Activated CD4-positive, CD25-positive, alpha-beta regulatory T cell treated with anti-CD3 and anti-CD28 coated beads, Interleukin-2, amount 50 U/mL, for 72 hours (primary cell): ENCODE measurements at places on chromosomes 12 and 14.

DNA sequence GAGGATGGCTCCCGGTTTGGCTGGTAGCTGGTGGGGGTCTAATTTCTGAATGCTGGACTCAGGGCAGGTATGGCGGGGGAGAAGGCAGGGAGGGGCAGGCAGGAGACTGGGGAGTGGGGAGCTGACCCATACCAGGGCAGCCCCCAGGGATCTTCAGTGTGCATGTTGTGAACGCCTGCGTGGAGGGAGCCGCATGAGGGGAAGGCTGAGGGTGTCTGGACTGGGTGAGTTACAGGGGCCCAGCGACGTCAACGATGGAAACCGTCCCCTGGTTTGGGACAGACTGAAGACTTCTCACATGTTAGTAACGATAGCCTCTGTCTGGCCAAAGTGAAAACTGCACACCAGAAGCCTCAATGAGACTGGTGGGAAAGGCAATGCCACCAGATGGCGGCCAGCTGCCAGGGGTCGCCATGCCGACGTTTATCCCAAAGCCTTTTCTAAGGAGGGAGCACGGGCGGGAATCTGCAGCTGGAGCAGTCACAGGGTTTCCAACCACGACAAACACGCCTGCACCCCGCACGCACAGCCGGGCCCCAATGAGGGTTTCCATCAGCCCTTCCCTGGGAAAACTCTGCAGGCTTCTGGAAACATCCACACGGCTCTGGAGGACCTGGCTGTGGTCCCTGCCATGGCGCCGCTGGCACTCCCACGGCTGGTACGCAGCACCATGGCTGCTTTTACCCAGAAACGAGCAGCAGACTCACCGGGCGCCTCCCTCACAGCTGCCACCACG is 14.0 kb downstream of the PGAM5 start:
- no peak for DNase-seq

GRCh38 chr14:54902143-54902520 is 494 bp downstream of the GCH1 start:
- DNase-seq = peak; percentile 77

GRCh38 chr12:65908147-65908546 is 83.9 kb downstream of the HMGA2 start:
- no peak for DNase-seq

- DNase-seq = no peak
Observed at GRCh38 chr14:58296726-58297125, 1.6 kb upstream of the ARID4A start.

- no peak for DNase-seq
Observed at GRCh38 chr12:131159660-131160059, 206.0 kb downstream of the ADGRD1 start.

DNA sequence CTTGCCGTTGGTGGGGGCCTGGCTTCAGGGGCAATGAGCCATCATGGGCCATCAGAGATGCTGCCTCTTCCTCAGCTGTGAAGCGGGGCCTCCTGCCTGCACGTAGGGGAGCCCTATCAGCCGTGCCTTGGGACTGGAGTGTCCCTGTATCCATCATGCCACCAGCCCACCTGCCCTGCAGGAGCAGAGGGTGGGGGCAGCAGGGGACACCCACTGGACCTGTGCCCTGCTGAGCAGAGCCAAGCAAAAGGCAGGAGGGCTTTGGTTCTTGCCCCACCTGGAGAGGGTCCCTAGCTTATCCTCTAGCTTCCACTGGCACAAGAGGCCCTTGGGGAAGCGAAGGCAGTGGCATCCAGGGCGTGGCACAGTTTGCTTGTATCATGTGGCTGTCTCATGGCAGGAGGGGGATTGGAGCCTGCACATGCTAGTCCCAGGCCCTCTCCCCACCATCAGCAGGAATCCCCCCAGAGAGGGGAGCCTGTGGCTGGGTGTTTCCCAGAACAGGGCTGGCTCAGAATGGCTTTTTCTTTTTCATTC is 10.1 kb downstream of the ADSS1 start:
- no peak for DNase-seq

DNA sequence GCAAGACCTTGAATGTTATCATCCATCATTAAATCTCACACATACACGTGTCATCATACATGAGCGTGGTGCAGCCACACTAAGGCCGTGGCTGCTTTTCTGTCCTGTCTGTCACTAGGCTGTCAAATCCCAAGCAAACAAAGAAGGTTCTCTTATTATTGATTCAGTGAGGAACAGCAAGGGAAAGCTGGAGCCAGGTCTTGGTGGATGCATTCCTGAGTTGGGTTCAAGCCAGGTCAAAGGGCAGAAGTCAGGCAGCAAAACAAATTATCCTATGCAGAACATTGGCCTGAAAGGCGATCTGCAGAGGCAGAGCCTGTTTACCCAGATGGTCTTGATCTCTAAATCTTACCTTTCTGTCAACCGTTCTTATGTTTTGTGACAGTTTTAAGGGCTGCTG is 252.3 kb downstream of the NEDD1 start:
- no peak for DNase-seq

DNA sequence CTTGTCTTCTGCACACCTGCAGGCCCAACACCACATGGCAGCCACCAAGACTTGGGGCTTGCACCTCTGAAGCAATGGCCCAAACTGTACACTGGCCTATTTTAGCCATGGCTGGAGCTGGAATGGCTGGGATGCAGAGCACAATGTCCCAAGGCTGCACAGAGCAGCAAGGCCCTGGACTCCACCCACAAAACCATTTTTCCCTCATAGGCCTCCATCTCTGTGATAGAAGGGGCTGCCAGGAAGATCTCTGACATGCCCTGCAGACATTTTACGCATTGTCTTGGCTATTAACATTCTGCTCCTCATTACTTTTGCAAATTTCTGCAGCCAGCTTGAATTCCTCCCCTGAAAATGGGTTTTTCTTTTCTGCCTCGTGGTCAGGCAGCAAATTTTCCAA is 22.1 kb downstream of the ATXN7L3B start:
- DNase-seq = no peak

- no peak for DNase-seq
Observed at GRCh38 chr12:61098031-61098580, 1162.1 kb upstream of the USP15 start.

DNA sequence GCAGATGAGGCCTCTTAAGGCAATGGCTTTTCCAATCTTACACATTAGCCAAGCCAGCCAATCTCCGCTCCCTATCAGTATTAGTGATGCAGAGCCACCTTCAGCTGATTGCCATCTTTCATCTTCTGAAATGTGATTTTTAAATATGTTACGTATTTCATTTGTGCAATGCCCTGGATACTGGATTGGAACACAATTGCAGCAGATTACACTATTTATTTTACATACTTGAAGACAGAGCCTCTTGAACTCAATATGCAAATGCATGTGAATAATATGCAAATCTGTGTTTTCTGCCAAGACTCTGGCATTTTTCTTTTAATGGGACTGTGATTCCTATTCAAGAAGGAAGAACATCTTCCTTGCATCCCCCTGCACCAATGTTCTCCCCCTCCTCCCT is 90.5 kb downstream of the GRIN2B start:
- no peak for DNase-seq

GRCh38 chr14:20690848-20691640 is 2.5 kb downstream of the ANG start:
- no peak for DNase-seq

DNA sequence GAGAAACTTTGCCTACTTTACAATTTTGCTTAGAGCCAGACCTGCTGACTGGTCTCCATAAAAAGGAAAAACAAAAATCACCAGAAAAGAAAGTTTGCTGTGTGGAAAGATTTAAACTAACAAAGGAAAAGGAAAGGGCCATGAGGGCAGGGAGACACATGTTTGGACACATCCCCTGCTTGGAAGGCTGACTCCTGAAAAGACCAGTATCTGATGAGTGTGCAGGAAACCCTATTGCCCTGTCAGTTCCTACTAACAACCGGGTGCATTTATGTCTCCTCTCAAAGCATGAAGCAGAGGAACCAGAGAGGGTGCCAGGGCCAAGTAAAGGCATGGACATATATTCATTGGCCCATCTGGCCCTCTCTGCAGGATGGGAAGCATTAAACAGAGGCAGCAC is 7.0 kb upstream of the STAB2 start:
- DNase-seq = no peak

- no peak for DNase-seq
Observed at GRCh38 chr14:72780751-72781150, 113.2 kb downstream of the DPF3 start.

DNA sequence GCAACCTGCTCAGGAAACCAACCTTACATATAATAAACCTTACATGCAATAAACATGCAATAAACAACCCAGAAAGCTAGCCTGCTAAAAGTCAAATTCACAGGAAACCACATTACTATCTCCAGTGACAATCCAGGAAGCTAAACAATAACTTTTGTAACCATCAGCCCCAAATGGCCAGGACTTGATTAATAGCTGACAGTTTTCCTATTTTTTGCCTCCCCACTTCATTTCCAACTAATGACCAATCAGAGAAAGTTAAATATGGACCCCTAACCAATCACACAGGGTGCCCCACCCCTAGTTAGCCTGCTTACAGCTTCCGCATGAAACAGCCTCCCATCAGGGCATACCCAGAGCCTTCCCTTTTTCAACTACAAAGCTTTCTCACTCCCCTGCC is 152.2 kb upstream of the LMNTD1 start:
- DNase-seq = no peak

DNA sequence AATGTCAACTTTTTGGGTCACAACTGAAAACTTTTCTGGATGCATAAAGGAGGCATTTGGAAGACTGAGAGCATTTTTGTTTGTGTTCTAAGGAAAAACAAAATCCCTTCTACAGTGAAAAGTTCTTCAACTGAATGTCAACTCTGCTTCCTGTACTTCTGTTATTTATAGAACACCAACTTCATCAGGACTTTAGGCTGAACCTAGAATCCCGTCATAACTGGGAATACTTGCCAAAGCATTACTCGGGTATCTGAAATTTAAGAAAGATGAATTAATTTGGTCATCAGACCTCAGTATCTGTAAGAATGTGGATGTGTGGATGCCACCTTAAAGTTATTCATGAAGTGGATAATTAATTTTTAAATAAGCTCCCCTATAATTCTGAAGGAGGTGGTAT is 73.2 kb downstream of the FERMT2 start:
- no peak for DNase-seq

GRCh38 chr14:64860039-64860438 is 19.7 kb downstream of the SPTB start:
- no peak for DNase-seq

DNA sequence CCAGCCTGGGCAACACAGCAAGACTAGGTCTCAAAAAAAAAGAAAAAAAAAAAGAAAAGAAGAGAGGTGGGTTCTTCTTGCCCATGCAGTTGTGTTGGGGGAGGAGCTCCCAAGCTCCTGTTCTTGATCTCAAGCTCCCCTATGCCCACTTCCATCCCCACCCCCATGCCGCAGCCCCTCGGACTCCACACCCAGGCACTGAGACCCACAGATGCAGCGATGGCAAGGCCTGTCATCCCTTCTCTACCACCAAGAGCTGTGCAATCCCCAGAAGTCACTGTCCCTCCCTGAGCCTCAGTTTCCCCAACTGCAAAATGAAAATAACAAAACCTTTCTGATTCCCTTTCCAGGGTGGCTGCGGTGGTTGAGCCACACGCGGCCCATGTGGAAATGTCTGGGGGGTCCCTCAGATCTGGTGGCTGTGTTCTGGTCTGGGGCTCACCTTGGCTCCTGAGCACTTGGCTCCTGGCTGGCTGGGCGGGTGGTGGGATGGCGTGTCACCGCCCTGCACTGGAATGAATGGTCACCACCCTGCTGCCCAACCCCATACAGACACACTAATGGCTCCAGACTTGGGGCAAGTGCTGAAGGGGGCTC is 22.6 kb upstream of the KIF26A start:
- DNase-seq = no peak

DNA sequence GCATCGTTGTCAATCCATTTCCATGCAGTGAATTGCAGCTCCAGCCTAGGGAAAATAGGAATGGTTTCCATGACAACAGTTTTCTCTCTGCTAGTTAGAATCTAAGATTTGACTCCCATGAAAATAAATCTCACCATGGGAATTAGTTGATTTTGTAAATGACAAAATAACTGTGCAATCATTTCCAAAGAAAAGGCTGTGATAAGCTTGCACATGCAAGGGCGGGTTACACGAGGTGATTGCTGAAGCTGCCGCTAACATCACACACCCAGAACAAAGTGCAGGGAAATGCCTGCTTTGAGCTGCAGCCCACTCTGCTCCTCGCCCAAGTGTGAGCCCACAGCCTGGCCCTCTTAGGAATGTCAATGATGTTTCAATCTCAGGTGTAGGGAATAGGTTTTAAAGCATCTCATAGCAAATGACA is 53.8 kb downstream of the TRIM9 start:
- no peak for DNase-seq

GRCh38 chr12:33006106-33006505 is 109.5 kb upstream of the PKP2 start:
- DNase-seq = no peak

DNA sequence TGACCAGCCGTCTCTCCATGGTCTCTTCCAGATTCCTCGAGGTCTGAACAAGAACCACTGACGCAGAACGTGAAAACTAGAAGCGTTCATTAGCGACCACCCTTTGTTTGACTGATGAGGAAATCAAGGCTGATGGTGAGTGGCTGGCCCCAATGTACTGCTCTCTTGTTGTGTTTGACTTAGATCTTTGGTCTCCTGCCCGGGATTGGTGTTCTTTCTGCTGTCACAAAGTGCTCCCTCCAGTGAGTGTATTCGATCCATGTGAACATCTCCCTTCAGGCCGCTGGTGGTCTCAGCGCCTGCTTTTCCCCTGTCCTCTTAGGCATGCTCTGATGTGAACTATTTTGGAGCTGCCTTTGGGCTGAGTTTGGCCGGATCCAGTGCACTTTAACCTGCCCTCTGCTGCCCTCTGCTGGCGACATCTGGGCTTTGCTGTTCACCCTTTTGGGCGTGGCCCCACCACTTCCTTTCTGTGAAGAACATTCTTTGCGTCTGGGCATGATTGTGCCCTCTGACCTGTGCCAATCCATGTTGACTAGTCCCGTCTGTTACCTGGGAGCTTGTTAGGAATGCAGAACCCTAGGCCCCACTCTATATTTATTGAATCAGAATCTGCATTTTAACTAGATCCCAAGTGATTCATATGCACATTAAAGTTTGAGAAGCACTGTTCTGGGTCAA is 279.1 kb downstream of the TTC6 start:
- DNase-seq = peak; percentile 85

DNA sequence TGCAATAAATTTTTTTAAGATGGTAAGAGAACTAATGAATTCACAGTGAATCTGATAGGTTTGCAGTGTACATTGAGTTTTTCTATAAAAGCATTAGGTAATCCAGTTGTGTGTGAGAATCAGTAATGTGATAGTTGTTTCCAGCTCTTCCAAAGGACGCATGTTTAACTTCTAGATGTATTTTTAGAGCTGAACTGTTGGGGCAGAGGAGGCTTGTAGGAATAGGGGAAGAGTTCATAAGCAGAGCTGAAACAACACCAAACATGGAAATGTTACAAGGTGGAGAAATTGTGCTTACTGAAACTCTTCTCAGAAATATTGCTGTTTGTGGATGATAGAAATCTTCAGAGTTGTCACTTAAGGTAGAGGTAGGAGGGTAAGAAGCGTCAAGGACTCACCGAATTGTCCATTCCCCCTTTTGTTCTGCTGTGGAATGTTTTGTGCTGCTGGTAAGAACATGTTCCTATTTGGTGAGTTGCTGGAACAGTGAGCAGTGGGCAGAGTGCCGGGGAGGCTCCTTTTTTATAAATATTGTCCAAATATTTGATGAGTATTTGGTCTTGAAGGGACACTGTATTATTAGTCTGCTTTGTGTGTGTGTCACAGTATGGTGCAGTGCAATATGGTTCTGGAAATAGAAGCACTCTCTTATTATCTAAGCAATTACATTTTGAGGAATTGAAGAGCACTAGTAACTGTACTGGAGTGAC is 76.7 kb downstream of the ANO6 start:
- DNase-seq = no peak
